ENCODE measurements at places on chromosomes 3 and 15. TPM values are rescaled to one million over a fixed set of nuclear protein-coding genes. Genes with fewer than 3 reads are reported as not detected.

Gene LRRC15
- total RNA-seq: not detected

Gene IL20RB
- total RNA-seq: 0.48 TPM

Gene PROK2
- not detected for total RNA-seq

DNA sequence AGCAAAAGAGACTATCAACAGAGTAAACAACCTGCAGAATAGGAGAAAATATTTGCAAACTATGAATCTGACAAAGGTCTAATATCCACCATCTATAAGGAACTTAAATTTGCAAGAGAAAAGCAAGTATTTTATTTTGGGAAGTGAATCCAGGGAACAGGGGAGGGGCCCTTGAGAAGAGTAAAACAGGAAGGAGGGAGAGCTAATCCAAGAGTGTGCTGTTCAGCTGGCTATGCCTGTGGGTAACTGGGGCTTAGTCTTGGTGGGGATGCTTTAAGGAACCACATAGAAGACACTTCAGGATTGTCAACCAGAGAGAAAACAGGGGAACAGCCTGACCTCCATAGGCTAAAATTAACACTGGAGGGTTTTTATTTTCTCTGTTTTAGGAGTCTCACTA, 3.9 kb upstream of the HHLA2 start:
- DNase-seq: no peak

Gene RASGRP1
- total RNA-seq: 2.4 TPM

DNA sequence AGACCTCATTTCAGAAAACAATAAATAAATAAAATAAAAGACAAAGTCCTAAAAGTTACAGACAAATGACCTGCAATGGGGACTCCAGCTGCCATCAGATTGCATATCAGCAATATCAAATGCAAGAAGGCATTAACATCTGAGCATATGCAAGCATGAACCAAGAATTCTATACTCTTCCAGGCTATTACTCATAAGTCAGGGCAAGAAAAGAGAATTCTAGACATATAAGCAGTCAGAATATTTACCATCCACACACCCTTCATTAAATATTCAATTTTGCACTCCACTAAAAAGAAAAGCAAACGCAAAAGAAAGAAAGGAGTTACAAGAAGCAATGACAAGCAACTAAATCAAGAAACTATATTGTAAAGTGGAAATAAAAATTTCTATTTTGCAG, 21.1 kb downstream of the PLA2G4F start:
- no peak for DNase-seq

Gene CTXN2
- not detected for total RNA-seq

Gene ADAMTS17
- total RNA-seq: 2.7 TPM
